Stimulated activated CD4-positive, alpha-beta T cell treated with anti-CD3 and anti-CD28 coated beads, Interleukin-12 subunit alpha, Interleukin-12 subunit beta, amount 100 ng/mL, for 48 hours (primary cell): ENCODE measurements at places on chromosomes 5 and 9.

DNA sequence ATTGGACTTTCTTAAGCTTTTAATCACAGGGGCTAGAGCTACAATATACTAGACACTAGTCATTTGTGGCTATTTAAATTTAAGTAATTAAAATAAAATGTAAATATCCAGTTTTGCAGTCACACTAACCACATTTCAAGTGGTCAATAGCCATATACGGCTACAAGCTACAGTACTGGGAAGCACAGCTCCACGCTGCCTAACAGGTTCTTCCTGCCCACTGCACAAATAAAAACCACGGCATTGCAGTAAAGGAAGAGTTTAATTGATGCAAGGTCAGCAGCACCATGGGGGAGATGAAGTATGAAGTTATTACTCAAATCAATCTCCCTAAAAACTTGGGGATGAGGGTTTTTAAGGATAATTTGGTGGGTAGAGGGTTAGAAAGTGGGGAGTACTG, 134.1 kb downstream of the LURAP1L start:
- no peak for DNase-seq

GRCh38 chr5:66848749-66849641, 252.8 kb downstream of the MAST4 start:
- no peak for DNase-seq

- no peak for DNase-seq
Observed at GRCh38 chr5:6134281-6134680, 244.1 kb downstream of the MED10 start.

GRCh38 chr5:43401827-43402226, 10.4 kb downstream of the CCL28 start:
- no peak for DNase-seq

DNA sequence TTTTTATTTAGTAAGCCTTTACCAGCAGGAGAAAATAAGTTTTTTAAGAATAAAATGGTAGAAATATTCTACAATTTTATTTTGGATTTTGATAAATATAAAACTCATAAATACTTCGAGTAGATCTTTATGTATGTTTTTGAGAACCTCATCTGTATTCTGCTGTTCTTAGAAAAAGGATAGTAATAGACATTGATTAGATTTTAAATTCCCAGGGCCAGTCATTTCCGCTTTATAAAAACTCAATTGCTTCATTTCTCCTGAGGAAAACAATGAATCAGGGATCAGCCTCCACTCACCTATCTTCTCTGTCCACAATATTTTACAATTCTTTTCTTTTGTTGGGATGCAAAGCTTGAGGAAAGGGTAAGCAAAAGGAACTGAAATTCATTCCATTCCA, 1983.5 kb upstream of the C9orf72 start:
- no peak for DNase-seq

DNA sequence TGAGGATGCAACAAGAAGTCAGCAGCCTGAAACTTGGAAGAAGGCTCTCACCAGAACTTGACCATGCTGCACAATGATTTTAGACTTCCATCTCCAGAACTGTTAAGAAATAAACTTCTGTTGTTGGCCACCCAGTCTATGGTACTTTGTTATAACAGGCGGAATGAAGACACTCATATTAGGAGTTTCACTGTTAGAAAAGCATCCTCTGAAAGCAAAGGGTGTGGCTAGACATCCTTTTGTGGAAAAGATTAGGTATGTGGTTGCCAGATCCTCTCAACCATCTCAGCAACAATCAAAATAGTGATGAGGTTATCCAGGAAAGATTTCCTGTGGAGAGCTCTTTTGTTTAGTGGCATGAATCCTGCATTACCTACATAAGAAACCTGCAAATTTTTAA, 20.7 kb downstream of the ITGA2 start:
- DNase-seq = no peak

DNA sequence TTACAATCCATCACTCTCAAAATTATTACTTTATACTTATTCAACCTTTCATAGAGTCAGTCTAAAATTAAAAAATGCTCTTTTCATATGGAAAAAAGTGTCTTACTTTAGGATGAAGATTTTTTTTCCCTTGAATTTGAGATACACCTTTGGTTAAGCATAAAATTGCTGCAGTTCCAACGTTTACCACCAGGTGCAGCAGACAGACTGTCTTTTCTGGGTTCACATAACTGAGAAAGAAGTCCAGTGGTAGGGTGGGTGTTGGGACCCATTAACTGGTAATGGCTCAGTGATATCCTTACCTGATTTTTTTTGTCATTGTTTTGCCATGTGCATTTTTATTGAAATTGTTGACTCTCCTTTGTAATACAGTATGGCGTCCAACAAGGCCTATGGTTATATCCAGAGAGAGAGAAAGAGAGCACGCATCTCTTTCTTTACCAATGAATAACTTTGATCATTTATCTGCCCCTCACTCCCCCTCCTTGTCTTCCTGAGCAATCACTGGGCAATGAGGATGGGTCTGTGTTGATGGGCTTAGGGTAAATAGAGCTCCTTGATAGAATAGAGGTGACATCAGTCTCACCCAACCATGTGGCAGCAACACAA, 98.4 kb downstream of the FBXL7 start:
- DNase-seq = peak; percentile 24

DNA sequence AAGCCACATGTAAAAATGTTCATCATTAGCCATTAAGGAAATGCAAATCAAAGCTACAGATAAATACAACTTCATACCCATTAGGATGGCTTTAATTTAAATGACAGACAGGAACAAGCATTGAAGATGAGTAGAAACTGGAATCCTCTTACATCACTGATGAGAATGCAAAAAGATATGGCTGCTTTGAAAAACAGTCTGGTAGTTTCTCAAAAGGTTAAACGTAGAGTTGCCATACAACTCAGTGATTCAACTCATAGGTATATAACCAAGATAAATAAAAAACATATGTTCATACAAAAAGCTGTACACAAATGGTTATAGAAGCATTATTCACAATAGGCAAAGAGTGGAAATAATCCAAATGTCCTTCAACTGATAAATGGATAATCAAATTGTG, 228.8 kb upstream of the ZNF462 start:
- no peak for DNase-seq

- DNase-seq = no peak
Observed at GRCh38 chr9:19985081-19985480, 196.2 kb upstream of the SLC24A2 start.

DNA sequence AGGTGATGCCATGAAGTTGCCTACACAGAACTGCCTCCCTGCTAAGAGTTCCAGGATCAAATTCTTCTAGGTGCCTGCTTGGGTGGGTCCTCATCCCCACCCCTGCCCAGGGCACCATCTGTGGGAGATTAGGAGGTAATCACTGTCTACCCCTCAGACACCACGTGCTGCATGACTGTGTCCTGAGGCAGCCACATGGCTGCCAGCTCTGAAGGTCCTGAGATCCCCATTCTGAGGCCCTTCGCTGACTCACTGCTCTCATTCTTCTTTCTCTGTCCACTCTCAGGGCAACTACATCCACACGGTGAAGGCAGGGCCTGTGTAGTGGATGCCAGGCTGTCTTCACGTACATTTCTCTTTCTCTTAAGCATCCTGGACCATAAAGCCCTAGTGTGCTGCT, 222.9 kb upstream of the ANKRD55 start:
- DNase-seq = no peak

DNA sequence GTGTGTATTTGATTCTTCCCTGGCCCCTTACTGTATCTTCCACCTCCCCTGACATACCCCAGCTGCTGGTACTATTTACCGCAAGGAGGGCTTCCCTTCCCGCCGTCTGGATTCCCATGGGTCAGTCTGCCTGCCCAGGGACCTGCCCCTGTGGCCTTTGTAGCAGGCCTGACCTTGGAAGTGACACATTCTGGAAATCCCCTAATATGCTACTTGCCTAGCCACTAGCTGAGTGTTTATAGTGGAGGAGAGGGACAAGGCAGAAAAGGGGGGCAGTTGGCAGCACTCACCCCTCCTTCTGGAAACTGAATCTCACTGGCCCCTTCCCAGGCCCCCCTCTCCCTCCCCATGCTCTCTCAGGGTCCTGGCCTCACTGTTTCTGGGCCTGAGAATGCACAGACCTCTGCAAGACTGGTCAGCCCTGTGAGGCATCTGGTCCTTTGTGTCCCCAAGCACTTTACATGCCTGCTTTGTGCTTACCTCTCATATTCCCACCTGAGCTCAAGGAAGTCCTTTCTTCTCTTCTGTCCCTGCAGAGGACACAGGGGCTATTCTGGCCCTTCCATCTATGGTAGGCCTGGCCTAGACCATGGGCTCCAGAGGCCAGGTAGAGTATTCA, 8.2 kb upstream of the CCL21 start:
- no peak for DNase-seq

DNA sequence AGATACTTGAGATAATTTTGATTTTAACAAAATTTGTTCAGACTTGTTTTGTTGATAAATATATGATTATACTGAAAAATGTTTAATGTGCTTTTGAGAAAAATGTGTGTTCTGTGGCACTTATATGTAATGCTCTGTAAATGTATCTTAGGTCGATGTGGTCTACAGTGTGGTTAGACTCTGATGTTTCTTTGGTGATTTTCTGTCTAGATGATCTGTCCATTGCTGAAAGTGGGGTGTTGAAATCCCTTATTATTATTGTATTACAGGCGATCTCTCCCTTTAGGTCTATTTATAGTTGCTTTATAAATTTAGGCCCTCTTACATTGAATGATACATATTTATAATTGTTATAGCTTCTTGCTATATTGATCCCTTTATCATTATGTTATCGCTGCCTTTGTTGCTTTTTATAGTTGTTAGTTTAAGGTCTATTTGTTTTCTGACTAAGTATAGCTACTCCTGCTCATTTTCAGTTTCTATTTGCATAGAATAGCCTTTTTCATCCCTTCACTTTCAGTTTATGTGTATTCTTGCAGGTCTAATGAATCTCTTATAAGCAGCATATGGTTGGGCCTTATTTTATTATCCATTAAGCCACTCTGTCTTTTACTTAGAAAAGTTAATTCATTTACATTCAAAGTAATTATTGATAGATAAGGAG, 124.3 kb downstream of the MRPS30 start:
- DNase-seq = no peak

DNA sequence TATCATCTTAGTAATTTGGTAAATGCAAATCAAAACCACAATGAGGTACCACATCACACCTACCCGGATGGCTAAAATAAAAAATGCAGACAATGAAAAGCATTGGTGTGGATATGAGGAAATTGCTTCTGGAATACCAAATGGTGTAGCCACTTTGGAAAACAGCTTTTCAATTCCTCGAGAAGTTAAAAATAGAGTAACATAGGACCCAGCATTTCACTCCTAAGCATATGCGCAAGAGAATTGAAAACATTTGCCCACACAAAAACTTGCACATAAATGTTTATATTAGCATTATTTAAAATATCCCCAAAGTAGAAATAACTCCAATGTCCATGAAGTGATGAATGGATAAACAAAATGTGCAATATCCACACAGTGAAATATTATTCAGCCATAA, 608.7 kb downstream of the ISL1 start:
- DNase-seq = no peak

DNA sequence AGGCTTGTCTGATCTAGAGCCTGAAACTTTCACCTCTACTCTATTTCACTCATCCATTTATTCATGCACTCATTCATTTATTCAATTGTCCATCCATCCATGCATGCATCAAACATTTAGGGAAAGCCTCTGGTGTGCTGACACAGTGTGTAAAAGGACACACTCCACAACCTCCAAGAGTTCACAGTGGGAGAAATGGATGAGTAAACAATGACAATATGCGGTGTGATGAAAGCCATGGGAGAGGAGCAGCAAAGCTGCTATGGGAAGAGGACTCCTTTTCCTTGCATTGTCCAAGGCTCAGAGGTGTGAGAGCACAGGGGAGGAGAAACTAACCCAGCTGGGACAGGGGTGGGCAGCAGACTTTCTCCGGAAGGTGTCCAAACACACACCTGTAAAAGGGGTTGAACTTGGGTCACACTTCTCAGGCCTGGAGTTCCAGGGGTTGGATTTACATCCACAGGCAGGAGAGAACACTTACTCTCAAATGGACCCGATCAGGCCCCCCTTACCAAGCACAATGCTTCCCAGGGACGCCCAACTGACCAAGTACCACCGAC, 21.2 kb upstream of the PFDN1 start:
- no peak for DNase-seq

DNA sequence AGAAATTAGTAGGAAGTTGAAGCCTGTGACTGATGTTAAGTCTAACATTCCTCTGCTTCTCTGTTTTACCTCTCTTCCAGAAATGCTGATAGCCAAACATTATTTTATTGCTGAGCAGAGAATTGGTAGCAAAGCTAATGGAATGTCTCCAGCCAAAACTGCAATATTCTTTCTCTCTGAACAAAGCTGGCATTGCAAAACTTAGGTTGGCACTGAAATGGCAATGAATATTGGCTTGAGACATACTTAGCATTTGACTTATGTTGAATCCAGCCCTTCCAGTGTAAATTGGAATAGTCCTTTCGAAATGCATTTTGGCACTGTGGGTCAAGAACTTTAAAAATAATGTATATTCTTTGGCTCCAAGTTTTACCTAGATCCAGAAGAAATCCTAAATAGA, 21.1 kb downstream of the FAF2 start:
- no peak for DNase-seq

DNA sequence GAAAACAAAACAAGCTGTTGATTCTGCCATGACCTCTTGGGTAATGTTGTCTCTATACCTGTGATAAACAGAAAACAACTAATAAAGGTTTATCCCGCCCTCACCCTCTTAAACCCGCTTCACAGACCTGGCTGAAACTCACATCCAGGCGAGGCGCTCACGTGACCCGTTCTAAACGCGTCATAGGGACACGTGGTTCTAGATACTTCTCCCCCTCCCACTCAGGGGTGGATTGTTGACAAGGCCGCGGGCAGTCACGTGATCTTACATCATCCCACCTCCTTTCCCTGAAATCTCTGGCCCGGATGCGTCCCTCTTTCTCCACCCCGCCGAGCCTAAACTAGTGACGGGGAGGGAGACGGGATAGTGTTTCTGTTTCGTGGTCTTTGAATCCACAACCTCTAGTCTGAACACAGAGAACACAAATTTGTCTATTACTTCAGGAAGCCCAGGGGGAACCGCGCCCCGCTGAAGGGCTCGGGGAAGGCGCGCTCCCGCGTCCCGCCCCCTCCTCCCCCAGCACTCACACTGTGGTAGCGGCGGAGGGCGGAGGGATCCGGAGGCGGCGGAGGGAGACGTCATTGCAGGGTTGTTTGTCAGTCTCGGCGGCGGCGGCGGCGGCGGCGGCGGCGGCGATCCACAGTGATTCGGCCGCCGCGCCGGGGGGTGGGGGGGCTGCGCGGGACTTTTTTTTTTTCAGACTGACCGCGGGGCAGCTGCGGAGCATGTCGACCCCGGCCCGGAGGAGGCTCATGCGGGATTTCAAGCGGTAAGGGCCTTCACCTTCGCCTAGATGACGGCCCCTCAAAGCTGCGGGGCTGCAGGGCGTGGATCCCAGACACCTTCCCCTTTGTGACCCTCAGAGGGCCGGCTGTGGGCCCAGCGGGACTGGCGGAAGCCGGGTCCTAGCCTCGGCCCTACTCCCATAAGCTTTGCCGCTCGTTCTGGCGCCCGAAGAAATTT, at the start of gene UBE2B:
TSS of gene UBE2B (plus strand) at position 699 of the 963 bp plus-strand sequence. CDS start at position 726, 27 bp downstream.
- DNase-seq = peak; percentile 95

DNA sequence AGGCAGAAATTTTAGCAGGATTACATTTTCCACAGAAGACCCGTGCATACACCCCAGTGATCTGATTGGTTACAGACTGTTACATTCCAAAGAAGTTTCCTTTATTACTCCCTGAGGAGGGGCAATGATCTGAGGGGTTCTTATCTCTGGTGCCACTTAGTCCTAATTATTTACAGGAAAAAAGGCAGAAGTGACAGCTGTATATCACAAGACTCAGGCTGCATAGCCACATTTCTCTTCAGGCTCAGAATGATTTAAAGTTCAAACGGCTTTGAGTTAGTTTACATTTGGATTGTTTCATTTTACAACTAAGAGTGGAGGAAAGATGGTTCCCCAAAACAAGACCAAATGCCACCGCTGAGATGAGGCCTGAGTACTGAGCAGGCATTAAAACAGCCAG, 17.3 kb downstream of the NAIF1 start:
- no peak for DNase-seq
